ENCODE measurements at places on chromosomes 1 and 21. TPM values are rescaled to one million over a fixed set of nuclear protein-coding genes. Genes with fewer than 3 reads are reported as not detected.

GRCh38 chr21:42113926-42114409 is 42.9 kb downstream of the UMODL1 start:
- DNase-seq = no peak

GRCh38 chr1:243406424-243406823 is 150.6 kb downstream of the SDCCAG8 start:
- no peak for DNase-seq

DNA sequence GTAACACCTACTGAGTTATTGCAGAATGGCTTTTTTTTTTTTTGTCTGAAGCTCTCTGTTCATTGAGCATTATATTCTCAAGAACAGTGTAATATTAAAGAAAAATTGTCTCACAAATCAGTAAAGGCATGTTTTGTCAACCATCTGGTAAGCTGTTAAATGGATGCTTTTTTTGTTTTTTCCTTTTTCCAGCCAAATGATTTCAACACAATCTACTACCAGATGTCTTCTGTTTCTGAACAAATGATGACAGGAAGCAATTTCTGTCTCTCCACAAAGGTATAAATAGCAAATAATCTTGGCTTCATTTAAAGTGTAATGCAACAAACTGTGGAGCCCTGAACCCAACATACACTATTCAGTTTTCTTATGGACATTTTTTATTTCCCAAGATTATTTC is 78.6 kb upstream of the RGS2 start:
- no peak for DNase-seq

GRCh38 chr1:221947731-221948130 is 205.8 kb upstream of the DUSP10 start:
- peak; percentile 24 for DNase-seq

- DNase-seq = no peak
These were observed 59.3 kb downstream of the SLC9A1 start for GRCh38 chr1:27095576-27095975.

DNA sequence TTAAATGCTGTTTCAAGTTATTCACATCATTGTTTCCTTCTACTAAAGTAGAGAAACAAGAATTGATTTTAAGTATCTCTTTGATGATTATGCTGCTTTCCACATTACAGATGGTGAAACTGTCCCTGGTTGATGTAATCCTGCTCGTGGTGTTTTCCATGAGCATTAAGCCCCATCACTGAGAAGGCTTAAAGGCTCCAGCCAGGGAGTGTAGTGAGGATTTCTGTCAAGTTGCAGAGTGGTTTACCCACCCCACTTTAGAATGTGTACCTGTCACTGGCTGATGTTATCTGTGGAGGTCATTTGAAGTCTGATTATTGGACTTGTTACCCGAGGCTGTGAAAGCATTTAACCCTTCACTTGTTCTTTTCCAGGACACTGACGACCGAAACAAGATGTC is 12.9 kb downstream of the CERS2 start:
- no peak for DNase-seq

DNA sequence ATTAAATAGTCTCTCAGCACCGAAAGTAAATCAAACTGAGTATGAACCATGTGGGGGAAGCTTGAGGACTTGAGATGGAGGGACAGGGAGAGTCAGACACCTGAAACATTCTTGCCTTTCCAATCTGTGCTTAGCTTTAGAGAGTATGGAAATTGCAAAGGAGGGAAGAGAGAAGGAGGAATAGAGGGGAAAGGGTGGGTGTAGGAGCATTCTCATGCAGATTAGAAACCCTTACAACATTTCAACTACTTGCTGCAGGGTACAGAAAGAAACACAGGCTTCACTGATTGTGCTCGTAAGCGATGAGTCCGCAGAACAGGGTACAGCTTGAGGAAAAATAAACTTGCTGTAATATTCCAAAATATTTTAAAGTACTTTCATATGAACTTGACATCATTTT is 73.8 kb downstream of the NIBAN1 start:
- DNase-seq = no peak

- DNase-seq = peak; percentile 61
These were observed 34.1 kb downstream of the CLCA1 start for GRCh38 chr1:86502721-86503405.

The SYTL1 gene
- 48.5 TPM for total RNA-seq

GRCh38 chr1:5955479-5955977 is 36.7 kb downstream of the NPHP4 start:
- no peak for DNase-seq

DNA sequence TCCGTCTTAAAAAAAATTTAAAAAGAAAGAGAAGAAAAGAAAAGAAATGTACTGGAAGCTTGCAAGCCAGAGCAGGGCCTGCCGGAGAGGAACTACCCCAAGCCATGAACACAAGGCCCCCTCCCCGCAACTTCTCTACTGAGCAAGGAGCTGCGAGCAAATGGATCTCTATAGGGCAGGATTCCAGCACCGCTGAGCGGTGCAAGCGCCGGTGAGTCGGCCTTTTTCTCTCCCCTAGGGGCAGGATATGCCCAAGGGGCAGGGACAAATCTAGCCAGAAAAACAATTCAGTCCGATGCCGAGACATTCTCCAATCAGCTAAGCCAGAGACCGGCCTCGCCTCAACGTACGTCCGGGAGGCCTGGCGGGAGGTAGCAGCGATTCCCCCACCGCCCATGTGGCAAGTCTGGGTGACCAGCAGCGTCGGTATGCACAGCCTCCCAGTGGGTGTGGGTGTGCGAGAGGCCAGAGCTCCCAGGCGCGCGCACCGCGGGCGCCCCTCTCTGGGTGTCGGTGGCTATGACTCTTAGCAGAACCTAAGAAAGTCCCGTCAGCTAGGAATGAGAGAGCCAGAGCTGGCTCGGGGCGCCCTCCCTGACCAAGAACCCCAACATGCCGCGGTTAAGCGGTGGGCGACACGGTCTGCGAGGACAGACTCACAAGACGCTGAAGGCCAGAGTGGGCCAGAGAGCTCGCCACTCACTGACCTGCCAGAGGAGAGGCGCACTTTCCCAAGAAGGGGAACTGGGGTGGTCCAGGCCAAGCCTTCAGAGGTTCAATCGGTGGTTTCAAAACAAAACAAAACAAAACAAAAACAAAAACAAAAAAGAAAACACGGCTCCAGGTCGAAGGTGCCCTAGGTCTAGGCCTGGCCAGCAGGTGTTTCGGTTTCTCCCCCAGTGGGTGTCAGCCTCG is 1.9 kb downstream of the CSMD2 start:
- DNase-seq = peak; percentile 84

DNA sequence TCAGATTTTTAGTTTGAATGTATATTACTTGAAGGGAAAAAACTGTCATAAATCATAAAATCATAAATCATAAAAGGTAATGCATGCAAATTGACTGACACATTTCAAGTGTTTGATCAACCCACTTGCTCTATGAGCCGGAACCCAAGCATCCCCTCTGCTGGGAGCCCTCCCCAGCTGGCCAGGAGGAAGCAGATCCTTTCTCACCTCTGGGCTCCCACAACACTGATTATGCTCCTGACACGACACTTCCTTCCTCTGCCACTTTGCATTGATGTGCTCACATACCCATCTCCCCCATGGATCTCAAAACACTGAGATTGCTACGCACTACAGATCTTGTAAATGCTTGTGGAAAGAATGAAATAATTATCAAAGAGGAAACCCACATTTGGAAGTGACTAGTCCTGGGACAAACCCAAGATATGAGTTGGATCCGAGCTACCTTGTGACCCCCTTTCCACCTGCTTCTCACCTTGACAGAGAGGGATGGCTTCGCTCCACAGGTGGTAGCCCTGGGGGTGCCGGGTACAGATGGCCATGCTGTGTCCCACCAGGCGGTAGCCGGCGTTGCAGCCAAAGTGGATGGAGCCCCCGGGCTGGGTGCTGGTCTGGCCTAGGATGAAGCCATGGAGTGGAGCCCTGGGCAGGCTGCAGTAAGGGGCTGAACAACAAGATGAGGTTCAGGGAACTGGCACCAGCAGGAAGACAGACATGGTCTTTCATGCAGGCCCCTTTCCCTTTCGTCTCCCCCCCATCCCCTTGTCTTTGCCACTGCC is 104.6 kb downstream of the ZSCAN20 start:
- no peak for DNase-seq

DNA sequence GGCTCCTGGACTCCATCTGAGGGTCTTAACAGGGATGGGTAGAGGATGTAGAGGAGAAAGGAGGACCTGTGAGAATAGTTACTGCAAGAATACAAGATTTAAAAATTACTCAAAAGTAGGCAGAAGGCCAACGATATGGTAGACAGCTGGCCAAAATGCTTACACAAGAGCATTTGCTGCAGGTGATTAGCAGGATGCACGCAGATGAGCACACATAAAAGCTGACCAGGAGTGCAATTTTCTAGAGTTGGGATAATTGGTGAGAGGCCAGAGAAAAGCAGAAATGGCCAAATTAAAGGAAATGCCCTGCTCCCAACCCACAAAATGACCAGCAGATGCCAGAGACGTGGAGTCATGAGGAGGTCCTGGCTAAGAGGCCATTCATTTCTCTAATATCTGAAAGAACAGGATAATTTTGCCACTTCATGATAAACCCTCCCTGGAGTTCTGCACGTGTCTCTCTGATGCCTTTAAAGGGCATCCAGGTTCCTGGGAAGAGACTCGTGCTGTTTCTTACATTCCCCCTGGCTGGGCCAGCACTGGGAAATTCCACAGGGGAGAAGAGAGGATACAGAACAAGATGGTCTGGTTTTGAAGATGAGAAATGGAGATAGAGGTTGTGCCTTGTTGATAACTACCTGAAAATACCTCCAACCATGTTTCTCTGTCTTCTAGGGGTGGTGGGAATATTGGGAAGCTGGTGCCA is 62.3 kb upstream of the KCNA3 start:
- DNase-seq = no peak

DNA sequence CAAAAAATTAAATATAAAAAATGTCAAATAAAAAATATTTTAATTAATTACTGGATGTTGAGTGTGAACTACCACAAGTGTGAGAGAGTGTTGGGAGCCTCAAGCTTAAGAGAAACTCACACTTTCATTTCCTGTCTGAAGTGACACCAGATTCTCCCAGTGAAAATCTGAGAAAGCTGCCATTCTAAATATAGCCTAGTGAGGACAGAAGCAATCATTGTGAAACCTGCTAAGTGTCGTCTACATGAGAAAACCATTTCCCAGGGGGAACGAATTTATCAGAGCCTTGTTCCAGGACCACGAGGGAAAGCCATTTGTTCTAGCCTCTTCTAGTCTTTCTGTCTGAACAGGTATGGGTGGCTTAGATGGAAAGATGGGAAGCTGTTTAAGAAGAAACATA is 329.3 kb upstream of the PRMT6 start:
- no peak for DNase-seq

DNA sequence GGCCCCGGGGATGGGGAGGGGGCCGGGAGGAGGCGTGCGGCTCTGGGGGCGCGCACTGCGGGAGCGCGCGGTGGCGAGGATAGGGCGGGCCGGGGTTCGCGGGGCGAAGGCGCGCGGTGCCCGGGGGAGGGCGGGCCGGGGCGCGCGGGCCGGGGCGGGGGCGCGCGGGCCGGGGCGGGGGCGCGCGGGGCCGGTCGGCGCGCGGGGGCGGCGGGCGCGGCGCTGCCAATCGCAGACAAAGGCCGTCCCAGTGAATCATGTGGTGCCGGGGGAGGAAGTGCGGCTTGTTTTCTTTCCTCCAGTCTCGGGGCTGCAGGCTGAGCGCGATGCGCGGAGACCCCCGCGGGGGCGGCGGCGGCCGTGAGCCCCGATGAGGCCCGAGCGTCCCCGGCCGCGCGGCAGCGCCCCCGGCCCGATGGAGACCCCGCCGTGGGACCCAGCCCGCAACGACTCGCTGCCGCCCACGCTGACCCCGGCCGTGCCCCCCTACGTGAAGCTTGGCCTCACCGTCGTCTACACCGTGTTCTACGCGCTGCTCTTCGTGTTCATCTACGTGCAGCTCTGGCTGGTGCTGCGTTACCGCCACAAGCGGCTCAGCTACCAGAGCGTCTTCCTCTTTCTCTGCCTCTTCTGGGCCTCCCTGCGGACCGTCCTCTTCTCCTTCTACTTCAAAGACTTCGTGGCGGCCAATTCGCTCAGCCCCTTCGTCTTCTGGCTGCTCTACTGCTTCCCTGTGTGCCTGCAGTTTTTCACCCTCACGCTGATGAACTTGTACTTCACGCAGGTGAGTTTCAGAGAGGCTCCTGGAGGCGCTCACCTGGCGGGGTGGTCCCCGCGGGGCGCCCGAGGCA is at the start of gene GPR137B:
TSS of gene GPR137B (plus strand) at position 287 of the 851 bp plus-strand sequence. CDS start at position 371, 84 bp downstream.
- peak; percentile 59 for DNase-seq

GRCh38 chr1:163730411-163730821 is 408.7 kb downstream of the NUF2 start:
- no peak for DNase-seq

GRCh38 chr1:201694608-201695335 is 134.2 kb upstream of the IPO9 start:
- no peak for DNase-seq

GRCh38 chr1:201488830-201489589 is 17.9 kb downstream of the CSRP1 start:
- peak; percentile 74 for DNase-seq

GRCh38 chr1:203077956-203078355 is 7.9 kb downstream of the MYOG start:
- DNase-seq = no peak

GRCh38 chr1:200921571-200922110 is 26.9 kb downstream of the INAVA start:
- no peak for DNase-seq

Data from mucosa of gallbladder (tissue), 1 donor.